NCI-H1930 (cell line): ENCODE measurements at places on chromosomes 4 and X.

DNA sequence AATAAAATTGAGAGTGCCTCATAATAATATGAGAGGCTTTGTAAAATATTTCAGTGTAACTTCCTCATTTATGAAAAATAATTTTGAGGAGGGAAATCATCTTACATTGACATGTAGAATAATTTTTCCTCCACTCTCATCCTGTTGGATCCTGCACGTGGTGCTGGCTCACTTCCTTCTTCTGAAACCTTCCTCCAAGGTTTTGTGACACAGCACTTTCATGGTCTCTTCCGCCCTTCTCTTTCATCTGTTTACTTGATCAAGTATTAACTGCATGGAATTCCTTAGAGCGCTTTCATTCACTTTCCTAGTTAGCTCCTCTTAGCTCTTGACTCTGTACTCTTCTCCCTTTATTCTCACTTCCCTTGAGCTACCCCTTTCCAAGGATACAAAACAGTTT, 246.5 kb downstream of the RAPGEF2 start:
- DNase-seq: no peak

GRCh38 chr4:106299977-106300376, 16.0 kb downstream of the TBCK start:
- DNase-seq: no peak

GRCh38 chrX:53080628-53081580, 1.3 kb upstream of the TSPYL2 start:
- DNase-seq: no peak

DNA sequence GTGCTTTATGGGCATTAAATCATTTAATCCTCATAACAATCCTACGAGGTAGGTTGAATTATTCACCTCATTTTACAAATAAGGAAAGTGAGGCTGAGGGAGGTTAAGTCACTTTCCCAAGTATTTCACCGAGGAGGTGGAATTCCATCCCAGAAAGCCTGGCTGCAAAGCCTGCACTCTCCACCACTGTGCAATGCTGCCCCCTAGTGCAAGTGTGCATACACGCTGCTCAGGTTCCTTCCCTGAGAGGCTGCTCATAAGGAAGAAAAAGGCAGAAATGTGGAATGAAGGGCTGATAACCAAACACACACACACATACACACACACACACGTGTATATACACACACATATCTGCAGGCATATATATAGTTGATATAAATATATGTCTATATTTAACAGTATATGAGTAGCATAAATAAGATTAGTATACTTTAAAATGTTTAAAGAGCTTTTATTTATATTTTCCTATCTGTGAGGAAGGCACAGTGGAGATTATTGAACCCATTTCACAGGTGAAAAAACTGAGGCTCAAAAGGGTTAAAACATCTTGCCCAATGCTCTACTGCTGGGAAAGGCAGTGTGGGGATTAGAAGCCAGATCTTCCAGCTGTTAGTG, 714.5 kb upstream of the TENM3 start:
- DNase-seq: peak; percentile 37

DNA sequence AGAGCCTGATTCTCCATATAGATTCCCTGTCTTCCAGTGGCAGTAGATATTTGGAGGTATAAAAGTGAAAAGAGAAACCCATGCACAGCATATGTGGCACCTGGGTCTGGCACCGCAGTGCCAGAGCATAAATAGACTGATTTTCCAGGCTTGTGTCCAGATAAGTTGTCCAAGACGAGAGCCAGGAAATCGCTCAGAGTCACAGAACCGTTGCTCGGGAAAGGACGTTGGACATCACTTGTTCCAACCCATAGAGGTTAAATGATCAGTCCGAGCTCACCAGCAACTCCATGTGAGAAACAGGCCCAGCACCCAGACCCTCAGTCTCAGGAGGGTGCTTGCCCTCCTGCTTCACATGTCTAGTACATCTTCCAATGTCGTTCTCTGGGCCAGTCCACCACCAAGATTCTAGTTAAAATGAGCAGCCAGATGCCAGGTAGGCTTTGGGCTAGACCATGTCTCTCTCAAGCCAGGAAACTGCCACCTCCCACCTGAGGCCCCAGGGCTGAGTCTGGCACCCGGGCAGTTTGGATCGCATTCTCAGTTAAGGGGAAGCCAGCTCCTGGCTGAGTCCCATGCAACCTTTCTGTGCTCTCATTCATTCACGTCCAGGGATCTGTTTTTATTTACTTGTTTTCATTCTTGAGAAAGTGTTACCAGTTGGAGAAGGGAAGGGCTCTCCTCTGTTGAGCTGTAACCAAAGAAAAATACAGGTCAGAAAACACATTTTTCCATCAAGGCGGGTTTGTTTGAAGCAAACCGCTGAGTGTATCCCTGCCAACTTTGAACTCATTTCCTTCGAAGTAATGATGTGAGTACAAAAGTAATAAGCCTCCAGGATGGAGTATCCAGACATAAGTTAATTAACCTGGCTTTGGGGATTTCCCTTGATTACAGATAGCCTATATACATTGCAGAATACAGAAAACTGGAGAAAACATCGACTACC, 91.7 kb downstream of the PHOX2B start:
- no peak for DNase-seq

- DNase-seq: no peak
These were observed 121.8 kb downstream of the COL4A6 start for GRCh38 chrX:108316456-108316855.

GRCh38 chrX:120358737-120359456, 3.0 kb upstream of the ATP1B4 start:
- no peak for DNase-seq

- no peak for DNase-seq
These were observed 248.9 kb downstream of the SCFD2 start for GRCh38 chr4:53116954-53117353.

- DNase-seq: no peak
These were observed 89.7 kb downstream of the ZNF718 start for GRCh38 chr4:213971-214370.

GRCh38 chr4:52051213-52051614, at the start of gene SPATA18:
TSS of gene SPATA18 (plus strand) at chr4:52051304. CDS start at chr4:52051705, 401 bp downstream.
- DNase-seq: no peak

DNA sequence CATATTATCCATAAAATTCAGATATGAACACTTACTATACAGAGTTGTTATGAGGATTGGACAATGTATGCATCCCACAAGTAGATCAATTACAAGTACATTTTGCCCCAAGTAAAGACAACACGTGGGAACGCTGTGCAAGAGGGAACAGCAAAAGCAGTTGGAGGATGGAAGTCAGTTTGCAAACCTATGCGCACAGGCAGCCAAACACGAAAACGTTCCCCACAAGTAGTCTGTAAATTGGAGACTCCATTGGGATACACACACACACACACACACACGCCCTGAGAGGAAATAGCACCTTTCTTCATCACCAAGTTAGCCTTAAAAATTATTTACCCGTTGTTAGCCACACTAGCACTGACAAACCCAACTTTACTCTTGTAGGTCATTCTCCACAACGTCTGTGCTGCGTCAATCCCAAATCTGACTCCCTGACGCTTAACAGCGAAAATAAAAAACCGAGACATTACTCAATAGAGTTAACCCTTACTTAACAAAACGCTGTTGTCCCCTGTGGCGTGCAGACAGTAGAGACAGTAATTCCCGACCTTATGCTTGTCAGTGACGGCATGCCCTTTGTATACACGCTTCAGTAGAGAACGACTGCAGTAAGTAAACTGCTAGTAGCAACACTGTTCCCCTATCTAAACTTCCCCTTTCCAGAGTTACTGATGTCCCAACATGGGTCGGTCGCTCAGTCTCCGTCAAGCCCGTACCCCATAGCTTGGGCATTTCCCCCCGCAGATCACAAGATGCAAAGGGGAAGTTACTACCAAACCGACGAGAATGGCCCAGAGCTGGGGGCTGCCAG, 730 bp downstream of the MANBA start:
- no peak for DNase-seq

GRCh38 chr4:127618427-127618826, 14.3 kb upstream of the INTU start:
- DNase-seq: no peak

DNA sequence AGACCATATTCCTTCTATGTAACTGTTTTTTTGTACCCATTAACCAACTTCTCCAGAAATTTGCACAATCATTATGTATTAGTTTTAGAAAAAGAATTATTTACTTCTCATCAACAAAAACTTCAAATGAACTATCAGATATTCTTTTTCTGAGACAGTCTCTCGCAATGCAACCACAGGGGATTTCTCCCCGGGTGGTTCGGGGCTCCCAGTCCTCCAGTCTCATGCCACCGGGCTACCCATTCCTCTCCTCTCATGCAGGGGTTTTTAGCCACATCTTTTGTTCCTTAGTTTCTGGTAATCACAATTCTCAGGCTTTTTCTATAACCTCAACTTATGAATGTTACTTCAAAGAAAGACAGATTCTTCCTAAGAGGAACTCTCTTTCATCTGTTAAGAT, 46.6 kb upstream of the CLNK start:
- DNase-seq: no peak

DNA sequence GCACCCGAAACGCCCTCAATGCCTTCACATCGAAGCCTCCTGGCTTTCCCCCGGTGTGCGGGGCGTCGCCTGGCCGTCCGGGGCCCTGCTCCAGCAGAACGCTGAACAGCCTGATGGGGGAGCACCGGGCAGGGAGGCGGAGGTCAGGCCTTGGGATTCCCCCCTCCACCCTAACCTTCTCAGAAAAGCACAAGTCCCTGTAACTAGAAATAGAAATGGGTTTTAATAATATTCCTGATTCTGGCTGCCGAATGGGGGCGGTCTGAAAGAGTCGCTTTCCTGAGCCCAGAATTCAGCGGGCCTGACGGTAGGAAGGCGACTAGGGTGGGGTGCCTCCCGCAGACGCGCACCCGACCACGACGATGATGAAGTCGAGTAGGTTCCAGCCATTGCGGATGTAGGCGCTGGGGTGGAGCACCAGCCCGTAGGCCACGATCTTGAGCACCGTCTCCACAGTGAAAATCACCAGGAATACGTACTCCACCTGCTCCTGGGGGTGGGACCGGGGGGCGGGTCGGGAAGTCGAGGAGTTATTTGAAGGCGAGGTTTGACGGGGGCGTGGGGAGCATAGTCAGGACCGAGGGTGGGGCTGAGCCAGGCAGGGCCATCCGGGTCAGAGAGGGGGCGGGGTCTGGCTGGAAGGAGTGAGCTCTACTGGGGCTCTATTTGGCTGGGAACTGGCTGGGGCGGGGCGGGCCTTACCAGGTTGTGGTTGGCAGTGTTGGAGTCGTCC, 2.5 kb downstream of the CACNA1F start:
- peak; percentile 11 for DNase-seq

DNA sequence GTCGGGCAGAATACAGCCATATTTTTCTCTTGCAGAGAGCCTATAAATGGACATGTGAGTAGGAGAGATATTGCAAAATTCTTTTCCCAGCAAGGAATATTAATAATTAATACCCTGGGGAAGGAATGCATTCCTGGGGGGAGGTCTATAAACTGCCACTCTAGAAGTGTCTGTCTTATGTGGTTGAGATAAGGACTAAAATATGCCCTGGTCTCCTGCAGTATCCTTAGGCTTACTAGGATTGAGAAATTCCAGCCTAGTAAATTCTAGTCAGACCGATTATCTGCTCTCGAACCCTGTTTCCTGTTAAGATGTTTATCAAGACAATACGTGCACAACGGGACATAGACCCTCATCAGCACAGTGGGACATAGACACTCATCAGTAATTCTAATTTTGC, 872.6 kb downstream of the FSTL5 start:
- no peak for DNase-seq

DNA sequence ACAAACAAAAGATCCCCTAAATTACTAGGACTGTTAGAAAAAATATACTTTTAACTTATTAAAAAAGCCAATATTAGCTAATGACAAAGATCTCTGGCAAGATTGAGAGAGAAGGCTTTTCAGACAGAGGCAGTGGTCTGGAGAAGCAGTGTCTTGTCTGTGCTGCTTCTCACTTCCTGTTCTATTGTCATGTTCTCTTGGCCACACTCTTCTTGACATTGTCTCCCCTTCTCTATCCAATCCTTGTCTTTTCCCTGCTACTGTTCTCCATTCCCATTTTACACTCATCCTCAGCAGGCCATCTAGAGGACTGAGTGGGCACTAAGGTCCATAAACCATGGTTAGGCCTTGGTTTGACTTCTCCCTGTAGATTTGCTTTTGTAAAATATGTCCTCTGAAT, 14.0 kb upstream of the TAPT1 start:
- no peak for DNase-seq

DNA sequence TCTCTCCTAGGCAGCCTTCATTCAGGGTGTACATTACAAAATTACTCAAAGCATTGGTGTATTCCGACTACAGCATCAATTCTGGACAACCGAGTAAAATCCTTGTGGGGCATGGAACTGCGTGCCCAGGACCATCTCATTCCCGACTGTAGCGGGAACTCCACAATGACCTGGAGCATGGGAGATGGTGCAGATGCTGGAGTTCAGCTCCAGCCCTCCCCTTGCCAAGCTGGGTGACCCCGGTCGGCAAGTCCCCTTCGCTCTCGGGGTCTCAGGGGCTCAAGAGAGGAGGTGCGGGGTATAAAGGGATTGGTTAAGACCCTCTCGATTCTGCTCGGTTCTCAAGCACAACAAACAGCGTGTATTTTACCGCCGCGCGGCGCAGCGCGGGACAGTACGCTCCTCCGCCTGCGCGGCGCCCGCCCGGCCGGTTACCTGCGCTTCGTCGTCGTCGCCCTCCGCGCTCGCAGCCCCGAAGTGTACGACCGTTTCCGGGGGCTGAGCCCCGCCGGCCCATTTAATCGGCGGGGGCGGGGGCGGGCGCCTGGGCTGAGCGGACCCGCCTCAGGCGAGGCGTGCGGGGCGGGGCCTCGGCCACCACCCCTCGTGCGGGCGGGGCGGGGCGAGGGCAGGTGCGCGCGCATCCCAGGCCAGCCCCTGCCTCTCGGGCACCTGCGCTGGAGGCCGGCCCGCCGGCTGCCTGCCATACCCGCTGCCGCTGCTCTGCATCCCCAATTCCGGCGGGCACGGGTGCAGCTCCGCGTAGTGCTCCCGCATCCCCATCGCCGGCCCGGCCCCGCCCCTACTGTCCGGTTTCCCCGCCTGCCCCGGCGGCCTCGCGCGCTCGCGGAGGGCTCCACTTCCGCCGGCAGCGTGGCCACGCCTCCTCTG, at the start of gene G6PD:
G6PD (minus strand) TSS at position 493 of the 891 bp plus-strand sequence. CDS start 691 bp downstream, outside the sequence.
- peak; percentile 78 for DNase-seq

GRCh38 chr4:182560358-182560757, 317.2 kb downstream of the TENM3 start:
- DNase-seq: peak; percentile 84

- DNase-seq: no peak
These were observed 12.9 kb upstream of the SPP1 start for GRCh38 chr4:87962398-87963146.

DNA sequence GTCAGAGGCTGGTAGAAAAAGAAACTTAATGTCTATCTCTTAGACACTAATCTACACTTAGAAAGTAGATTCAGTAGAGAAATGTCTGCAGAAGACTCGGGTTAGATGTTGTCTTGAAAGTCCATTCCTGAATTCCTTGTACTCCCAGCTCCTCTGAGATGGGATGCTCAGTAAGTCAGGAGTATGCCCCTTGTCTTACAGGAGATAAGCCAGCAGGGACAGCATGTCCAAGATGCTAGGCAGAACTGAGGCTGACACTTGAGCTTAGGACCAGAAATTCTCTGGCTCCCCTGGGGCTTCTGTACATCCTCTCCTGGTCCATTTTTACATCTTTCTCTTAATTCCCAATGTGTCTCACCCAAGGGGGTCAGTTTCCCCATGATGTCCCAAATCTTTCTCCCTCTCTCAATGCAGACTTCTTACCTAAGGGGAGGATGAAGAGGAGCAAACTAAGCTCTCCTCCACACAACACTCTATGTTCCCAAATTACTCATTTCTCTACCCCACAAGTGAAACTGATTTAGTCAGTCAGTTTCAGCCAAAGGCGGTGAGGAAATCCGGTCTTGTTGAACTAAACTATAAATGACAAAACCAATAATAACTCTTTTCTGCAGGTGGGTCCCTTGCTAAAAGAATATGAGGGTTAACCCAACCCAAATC, 558.2 kb upstream of the DIPK2B start:
- no peak for DNase-seq
